ENCODE measurements at places on chromosomes 16 and 17. TPM values are rescaled to one million over a fixed set of nuclear protein-coding genes. Genes with fewer than 3 reads are reported as not detected.

Gene CHTF18
- 26.5 TPM for total RNA-seq

Gene CD300LF
- not detected for total RNA-seq

Gene TMED6
- not detected for total RNA-seq

Gene PPM1E
- under 0.01 TPM for total RNA-seq

Gene ASIC2
- not detected for total RNA-seq

Gene IGFALS
- not detected for total RNA-seq

Gene CD19
- total RNA-seq: not detected
